ENCODE measurements at places on chromosomes 4 and X. TPM values are rescaled to one million over a fixed set of nuclear protein-coding genes. Genes with fewer than 3 reads are reported as not detected.

GRCh38 chr4:72473434-72473900 lies 95.6 kb downstream of the ADAMTS3 start:
- DNase-seq = peak; percentile 0

- DNase-seq = no peak
Observed at GRCh38 chr4:139501117-139501516, 47.2 kb downstream of the RAB33B start.

- no peak for DNase-seq
Observed at GRCh38 chr4:17398035-17398434, 113.9 kb downstream of the QDPR start.

- no peak for DNase-seq
Observed at GRCh38 chr4:12050357-12050756, 621.7 kb upstream of the HS3ST1 start.

DNA sequence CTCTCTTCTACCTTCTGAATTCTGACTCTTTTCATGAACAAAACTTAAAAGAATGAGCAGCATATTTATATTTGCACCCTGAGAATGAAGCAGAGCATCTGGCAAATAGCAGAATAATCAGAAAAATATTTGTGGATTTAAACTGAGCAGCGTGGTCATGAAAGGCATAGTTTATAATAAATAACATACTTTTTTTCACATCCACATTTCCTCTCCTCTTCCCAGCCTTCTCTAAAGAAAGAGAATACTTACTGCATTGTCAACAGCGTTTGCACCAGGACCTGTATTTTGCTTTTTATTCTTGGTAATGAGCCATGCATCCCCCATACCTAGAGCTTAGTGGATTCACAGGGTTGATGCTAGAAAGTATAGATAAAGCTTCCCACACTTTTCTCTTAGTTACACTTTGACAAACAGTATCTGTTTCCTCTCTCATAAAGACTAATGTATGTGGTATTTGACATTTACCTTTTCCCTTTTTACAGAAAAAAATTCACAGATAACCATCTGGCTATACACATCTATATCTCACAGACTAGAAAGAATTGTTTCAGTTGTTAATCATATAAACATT lies 131.5 kb downstream of the PRSS12 start:
- no peak for DNase-seq

- DNase-seq = no peak
Observed at GRCh38 chr4:16337936-16338335, 111.7 kb upstream of the TAPT1 start.

DNA sequence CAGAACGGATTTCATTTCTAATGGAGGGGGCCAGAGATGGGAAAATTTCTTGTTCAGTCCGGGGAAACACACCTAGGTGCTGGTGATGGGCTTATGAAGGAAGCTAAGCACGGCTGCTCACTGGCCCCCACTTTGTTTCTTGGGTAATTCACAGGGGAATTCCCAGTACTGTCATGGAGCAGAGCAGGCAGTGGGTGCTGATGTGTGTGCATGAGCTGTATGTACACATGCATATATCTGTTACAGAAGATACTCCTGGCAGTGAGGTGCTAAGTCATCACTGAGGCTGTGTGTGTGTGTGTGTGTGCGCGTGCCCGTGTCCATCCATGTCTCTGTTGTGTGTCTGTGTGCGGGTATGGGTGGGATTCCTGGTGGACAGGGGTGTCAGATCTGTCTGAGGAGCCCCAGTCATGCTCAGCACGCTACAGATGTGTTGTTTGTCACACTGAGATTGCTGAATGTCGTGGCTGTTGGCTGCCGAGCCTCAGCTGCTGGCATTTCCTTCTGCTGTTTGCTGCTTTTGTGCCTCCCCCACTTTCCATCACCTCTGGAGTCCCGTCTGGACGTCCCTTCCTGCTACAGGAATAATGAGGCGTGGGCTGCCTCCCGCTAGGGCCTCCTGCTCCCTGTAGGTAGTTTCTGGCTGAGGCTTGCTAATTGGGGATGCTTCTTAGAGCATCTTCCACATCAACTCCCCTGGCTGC lies 53.3 kb downstream of the JADE1 start:
- DNase-seq = no peak

- DNase-seq = no peak
Observed at GRCh38 chr4:173696011-173696410, 166.0 kb upstream of the HAND2 start.

DNA sequence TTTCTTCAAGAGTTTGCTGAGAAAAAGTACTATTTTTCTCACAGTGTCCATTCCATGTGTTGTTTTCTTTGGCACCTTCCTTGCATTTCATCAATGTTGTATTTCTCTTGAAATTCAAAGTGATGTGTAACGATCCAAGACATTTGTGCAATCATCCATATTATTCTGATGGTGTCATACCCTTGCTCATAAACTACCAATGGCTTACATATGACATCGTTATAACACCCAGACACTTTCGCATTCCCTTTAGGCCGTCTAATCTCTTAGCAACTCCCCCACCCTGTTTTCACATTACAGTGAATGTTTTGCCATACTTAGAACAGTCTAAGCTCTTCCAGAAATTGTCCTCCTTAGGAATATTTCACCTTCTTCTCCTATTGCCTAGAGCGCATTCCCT lies 1779.0 kb downstream of the PCDH7 start:
- DNase-seq = no peak

GRCh38 chr4:144659447-144659846 lies 13.5 kb downstream of the HHIP start:
- DNase-seq = no peak

GRCh38 chr4:108119199-108119800 lies 49.4 kb downstream of the LEF1 start:
- DNase-seq = no peak

DNA sequence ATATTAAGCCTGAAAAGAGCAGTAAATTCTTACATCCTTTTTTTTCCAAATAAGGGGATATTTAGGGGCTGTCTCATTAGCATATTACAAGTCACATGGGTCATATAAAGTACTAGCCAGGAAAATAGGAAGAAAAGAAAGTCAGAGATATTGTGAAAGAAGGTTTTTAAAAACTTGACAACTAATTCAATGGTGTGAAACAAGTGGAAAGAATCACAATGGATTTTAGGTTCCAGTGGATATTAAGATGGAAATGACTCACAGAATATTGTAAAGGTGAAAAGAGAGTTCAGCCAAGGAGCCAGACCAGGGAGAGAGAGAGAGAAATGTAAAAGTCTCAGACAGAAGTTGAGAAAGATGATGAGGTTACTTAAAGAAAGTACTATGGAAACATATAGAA lies 297.2 kb downstream of the IQCM start:
- DNase-seq = peak; percentile 13

GRCh38 chr4:181488926-181489325 lies 754.3 kb upstream of the TENM3 start:
- no peak for DNase-seq

GRCh38 chr4:74623041-74623440 lies 171.3 kb downstream of the BTC start:
- DNase-seq = peak; percentile 33

DNA sequence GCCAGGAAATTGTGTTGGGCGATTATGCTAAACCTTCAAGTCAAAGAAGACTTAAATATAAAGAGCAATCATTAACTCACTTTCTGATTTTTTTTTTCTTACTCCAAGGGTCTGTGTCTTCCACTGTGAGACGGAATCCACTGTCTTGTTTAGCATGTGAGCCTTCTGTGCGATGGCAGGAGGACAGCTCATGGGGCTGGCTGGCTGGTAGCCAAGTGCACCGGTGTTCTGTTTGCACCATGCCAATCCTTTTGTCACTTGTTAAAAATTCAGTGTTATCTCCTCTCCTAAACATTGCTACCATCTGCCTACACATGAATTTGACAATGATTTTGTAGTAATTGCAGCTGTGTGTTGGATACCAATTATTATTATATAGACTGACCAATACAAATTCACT lies 1056.3 kb upstream of the IGFBP7 start:
- DNase-seq = no peak

Gene BMPR1B
- total RNA-seq = not detected

Gene TLR7
- total RNA-seq = not detected

Gene GAGE12H
- total RNA-seq = not detected

Gene CENPU
- 103 TPM for total RNA-seq

Gene DMD
- total RNA-seq = 17.6 TPM

Gene PABPC1L2A
- not detected for total RNA-seq

Gene TLR1
- total RNA-seq = 0.60 TPM

Gene CCDC149
- total RNA-seq = 2.8 TPM

Gene ARL9
- total RNA-seq = not detected

Gene NDP
- 0.22 TPM for total RNA-seq

Data from A172 (cell line).